ENCODE measurements at places on chromosomes 4 and X.
A peak's percentile ranks its signal among the peaks of the same experiment; 100 is the strongest.

GRCh38 chrX:147478899-147479298 is 432.8 kb upstream of the FMR1 start:
- H3K4me1 ChIP-seq = no peaks in the 10 kb centered on the region
- no peak overlapping the region for H3K27ac ChIP-seq
- H3K27me3 ChIP-seq = no peaks in the 10 kb centered on the region

DNA sequence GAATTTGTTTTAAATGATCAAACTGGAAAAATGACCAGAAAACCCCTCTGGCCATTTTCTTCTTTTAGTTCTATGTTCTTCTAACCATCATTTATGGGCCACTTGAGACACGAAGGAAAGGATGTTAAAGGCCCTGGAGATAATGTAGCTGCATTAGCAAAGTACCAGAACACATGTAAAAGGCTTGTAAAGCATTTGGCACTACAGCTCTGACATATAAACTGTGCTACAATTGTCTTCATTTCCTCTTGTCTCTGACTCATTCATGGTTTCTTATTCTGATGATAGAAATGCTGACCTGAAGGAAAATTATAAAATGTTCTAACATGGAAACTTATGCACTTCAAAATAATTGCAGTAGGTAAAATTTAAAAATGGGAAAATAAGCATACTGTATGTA is 388.7 kb downstream of the FAT4 start:
- no peak overlapping the region for H3K4me3 ChIP-seq
- no peaks in the 10 kb centered on the region for H3K4me1 ChIP-seq

GRCh38 chr4:189035091-189035490 is 895.9 kb downstream of the TRIML1 start:
- no peak for DNase-seq
- H3K27ac ChIP-seq = no peak overlapping the region
- no peak overlapping the region for H3K4me3 ChIP-seq
- H3K36me3 ChIP-seq = no peaks in the 10 kb centered on the region

DNA sequence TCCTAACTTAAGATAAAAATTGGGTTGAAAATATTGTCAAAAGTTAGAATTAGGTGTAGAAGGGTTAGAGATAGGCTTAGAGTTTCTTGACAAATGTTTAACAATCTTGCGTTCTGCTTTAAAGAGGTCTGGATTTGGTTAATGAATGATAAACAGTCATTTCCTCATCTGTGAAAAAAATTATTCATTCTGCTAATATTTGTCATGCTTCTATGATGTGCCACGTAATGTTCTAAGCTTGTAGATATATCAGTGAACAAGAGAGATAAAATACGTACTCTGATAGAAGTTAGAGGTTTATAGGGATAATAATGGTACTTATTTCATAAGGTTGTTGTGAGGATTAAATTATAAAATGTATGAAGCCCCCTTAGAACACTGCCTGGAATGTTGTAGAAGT is 443.0 kb upstream of the GALNT7 start:
- H3K4me3 ChIP-seq = no peak overlapping the region
- no peak for DNase-seq
- H3K27ac ChIP-seq = no peak overlapping the region
- H3K27me3 ChIP-seq = no peaks in the 10 kb centered on the region

DNA sequence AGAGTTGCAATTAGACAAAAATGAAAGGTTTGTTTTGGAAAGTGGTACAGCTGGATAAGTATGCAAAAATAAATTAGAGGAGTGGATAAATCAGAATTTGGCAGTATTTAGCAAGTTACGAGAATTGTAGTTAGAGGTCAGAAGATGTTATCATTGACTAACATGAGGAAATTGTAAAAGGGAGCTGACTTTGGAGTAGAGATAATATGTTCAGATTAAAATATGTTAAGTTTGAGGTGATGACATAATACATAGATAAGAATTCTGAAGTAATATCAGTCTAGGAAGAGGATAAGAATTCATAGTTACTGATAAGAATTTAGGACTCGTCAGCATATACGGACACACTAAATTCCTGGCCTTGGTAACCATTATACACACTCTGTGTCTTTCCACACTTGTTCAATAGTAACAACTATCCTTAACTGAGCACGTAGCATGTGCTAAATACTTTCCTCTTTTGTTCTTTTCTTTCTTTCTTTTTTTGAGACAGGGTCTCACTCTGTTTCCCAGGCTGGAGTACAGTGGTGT is 4.1 kb upstream of the EPGN start:
- no peaks in the 10 kb centered on the region for H3K36me3 ChIP-seq
- no peak overlapping the region for H3K4me3 ChIP-seq
- no peaks in the 10 kb centered on the region for H3K27me3 ChIP-seq
- no peak overlapping the region for H3K27ac ChIP-seq
- peaks cover 9% of the 10 kb centered on the region for H3K4me1 ChIP-seq

GRCh38 chr4:109945056-109945455 is 32.4 kb downstream of the EGF start:
- H3K4me3 ChIP-seq = no peak overlapping the region
- H3K27ac ChIP-seq = no peak overlapping the region
- no peak for DNase-seq
- H3K27me3 ChIP-seq = no peaks in the 10 kb centered on the region
- H3K36me3 ChIP-seq = no peaks in the 10 kb centered on the region

DNA sequence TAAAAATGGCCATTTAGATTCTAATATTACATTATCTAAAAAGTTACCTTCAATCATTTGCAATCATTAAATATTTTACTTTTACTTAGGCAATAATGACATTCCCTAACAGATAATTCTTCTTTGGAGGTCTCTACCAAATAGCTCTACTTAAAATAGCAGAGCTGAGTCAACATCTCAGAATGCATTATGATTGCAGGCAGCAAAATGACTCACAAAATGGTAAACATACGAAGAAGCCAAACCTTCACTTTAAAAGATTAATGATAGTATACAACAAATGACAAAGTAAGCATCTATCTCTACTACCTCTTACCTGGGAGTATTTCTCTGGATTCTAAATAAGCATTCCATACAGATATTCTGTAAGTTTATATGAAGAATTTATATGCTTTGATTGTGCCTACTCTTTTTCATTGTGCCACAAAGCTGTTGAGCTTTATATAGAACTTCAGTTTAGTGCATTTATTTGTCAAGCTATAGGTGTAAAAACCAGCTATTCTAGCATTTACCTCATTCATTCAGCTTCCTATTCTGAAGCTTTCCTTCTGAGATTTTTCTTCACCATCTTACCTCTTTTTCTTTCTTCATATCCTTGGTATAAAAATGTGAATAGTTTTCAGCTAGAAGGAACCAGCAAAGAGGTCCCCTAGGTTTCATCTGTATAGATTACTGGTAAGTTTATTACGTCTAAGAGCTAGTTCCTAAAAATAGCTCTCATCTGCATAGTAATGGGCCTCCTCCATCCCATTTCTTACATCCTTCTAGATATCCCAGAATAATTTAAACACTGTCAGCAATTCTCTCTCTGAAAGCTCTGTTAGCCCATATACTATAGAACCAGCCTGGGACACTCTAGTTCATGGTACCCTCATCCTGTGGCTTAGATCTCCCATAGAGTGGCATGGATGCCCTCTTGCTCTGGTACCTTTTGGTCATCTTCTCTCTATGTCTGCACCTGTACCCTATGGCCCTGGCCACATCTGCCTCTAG is 17.2 kb upstream of the SPCS3 start:
- H3K27me3 ChIP-seq = peaks cover 4% of the 10 kb centered on the region
- H3K4me1 ChIP-seq = no peaks in the 10 kb centered on the region
- no peak overlapping the region for H3K27ac ChIP-seq
- no peaks in the 10 kb centered on the region for H3K36me3 ChIP-seq
- no peak overlapping the region for H3K4me3 ChIP-seq

GRCh38 chrX:30981968-30982367 is 89.9 kb downstream of the FTHL17 start:
- no peaks in the 10 kb centered on the region for H3K36me3 ChIP-seq
- DNase-seq = no peak
- no peak overlapping the region for H3K4me3 ChIP-seq
- no peak overlapping the region for H3K27ac ChIP-seq

DNA sequence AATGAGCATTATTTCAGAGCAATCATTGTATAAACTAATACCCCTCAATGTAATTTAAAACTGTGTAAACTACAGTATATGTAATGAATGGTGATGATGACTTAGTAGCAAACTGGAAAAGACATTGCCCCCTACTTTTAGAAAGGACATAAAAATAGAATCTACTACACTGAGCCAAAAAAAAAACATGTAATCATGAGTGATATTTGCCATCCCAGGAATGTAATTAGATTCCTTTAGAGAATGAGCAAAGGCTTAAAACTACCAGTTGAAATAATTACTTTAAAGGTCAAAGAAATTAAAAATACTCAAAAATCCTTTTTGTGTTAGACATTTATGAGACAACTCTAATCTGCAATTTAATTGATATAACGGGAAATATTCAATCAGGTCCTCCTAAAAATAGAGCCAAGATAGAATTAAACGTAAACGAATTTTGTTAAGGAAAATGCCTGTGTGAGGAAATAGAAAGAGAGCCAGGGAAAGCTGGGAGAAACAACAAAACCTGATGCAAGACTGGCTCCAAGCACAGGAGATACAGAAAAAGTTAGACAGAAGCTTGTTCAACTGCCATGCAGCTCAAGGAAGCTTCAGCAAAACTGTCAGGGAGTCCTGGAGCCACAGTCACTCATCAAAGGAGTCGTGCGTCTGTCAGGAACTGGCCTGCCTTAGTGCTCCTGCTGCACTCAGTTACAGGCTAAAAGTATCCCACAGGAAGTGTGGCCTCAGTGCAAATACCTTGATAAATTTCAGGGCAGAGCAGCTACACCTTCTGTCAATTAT is 655.7 kb upstream of the INTU start:
- no peaks in the 10 kb centered on the region for H3K27me3 ChIP-seq
- H3K4me1 ChIP-seq = no peaks in the 10 kb centered on the region
- no peak overlapping the region for H3K4me3 ChIP-seq
- DNase-seq = no peak

DNA sequence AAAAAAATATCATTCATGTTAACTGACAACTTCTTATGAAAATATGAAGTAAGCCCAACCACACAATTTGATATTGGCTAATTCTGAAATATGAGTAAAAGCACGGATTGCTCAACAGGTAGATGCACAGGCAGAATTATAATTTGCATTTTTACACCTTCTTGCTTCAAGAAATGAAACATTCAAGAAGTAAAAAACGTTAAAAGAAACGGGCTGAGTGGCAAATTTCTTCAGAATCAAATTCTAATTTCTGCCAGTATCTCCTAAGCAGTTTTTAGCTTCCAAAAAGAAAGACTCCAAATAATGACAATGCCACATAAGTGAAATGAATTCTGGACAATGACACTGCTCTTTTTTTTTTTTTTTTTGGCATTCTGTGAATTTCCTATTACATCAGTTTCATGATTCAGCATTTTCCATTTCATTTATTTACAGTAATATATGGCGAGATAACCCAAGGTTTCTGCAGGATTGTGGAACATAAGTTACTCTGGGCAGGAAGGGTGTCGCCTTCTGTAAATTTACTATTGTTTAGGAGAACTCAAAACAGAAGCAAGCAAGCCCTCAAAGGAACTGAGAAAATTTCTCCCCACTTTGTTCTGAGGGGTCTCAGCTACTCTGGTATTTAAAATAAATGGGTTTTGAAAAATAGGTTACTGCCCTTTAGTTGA is 1.4 kb downstream of the SEL1L3 start:
- H3K27ac ChIP-seq = peak overlapping the region; percentile 97
- peak; percentile 15 for DNase-seq
- H3K27me3 ChIP-seq = no peaks in the 10 kb centered on the region

- no peak overlapping the region for H3K27ac ChIP-seq
- H3K27me3 ChIP-seq = peaks cover 4% of the 10 kb centered on the region
- no peaks in the 10 kb centered on the region for H3K4me1 ChIP-seq
- H3K4me3 ChIP-seq = no peak overlapping the region
- DNase-seq = no peak
These were observed 42.5 kb downstream of the UNC5C start for GRCh38 chr4:95506264-95506663.

- no peaks in the 10 kb centered on the region for H3K27me3 ChIP-seq
- no peak overlapping the region for H3K27ac ChIP-seq
- no peaks in the 10 kb centered on the region for H3K36me3 ChIP-seq
- no peaks in the 10 kb centered on the region for H3K4me1 ChIP-seq
- no peak for DNase-seq
These were observed 57.9 kb downstream of the DKK2 start for GRCh38 chr4:106978046-106978774.

DNA sequence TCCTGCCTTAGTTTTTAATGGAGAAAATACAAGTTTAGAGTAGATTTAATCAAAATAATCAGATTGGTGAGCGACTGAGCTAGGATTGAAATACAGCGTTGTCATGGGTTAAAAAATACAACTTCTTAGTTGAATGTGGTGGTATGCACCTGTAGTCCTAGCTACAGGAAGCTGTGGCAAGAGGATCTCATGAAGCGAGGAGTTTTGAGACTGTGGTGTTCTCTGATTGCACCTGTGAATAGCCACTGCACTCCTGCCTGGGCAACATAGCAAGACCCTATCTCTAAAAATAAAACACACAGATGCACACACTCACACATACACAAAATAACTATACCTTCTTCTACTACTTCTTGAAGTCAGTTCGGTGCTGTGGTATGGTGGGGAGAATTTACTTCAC is 19.8 kb upstream of the GBA3 start:
- peaks cover 47% of the 10 kb centered on the region for H3K4me1 ChIP-seq
- no peak overlapping the region for H3K27ac ChIP-seq
- no peaks in the 10 kb centered on the region for H3K36me3 ChIP-seq
- no peak overlapping the region for H3K4me3 ChIP-seq
- DNase-seq = no peak

GRCh38 chr4:98126141-98126540 is 17.1 kb downstream of the STPG2 start:
- H3K4me3 ChIP-seq = no peak overlapping the region
- H3K27ac ChIP-seq = no peak overlapping the region
- H3K4me1 ChIP-seq = no peaks in the 10 kb centered on the region
- no peaks in the 10 kb centered on the region for H3K36me3 ChIP-seq

- H3K27me3 ChIP-seq = no peaks in the 10 kb centered on the region
- H3K36me3 ChIP-seq = no peaks in the 10 kb centered on the region
These were observed 97.3 kb upstream of the DDIT4L start for GRCh38 chr4:100287534-100287933.

DNA sequence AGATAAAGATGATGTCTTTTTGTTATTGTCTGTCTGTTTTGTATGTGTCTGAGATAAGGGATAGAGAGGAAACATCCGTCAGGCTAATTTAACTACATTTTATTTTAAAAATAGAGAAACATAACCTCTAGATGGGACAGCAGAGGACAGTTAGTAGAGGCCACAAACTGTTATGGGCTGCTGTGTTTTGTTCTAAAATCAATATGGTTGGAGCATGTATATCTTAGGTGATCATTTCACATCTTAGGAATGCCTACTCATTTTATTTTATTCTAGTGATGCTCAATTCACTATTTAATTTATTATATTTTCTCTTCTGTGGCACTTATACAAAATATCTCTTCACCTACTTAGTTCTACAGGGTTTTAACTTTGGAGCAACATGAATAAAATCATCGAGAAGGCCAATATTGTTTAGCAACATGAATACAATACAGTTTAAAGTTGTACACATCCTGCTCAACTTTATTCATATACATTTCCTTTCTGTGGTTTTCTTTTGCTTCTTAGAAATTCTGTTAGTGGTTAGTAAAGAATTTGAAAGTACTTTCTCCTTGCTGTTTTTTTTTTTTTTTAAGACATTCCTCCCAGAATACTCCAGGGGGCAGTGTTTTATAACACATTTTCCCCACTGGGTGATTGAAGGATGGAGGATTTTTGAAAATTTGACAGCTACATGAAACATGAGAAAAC is 392.9 kb downstream of the UNC5C start:
- peak; percentile 34 for DNase-seq
- no peaks in the 10 kb centered on the region for H3K27me3 ChIP-seq
- H3K27ac ChIP-seq = peak overlapping the region; percentile 84
- peak overlapping the region; percentile 9 for H3K4me3 ChIP-seq
- H3K4me1 ChIP-seq = peaks cover 32% of the 10 kb centered on the region

- no peak overlapping the region for H3K27ac ChIP-seq
- no peaks in the 10 kb centered on the region for H3K27me3 ChIP-seq
- DNase-seq = no peak
These were observed 641.8 kb downstream of the FSTL5 start for GRCh38 chr4:161522031-161522430.

Data from activated CD4-positive, alpha-beta T cell treated with anti-CD3 and anti-CD28 coated beads, Interleukin-2, amount 10 ng/mL, durations not matched to agents 7 days and 5 days (primary cell).